Bronchial epithelial cell (primary cell): ENCODE measurements at places on chromosomes 11 and 22. TPM values are rescaled to one million over a fixed set of nuclear protein-coding genes. Genes with fewer than 3 reads are reported as not detected.

GRCh38 chr11:121649798-121650197 is 197.0 kb upstream of the SORL1-AS1 start:
- DNase-seq = no peak

The NAALADL1 gene
- 16.6 and 22.7 TPM in 2 replicates for total RNA-seq

GRCh38 chr11:120801801-120802689 is 221.9 kb upstream of the TBCEL start:
- DNase-seq = peak; percentile 48

DNA sequence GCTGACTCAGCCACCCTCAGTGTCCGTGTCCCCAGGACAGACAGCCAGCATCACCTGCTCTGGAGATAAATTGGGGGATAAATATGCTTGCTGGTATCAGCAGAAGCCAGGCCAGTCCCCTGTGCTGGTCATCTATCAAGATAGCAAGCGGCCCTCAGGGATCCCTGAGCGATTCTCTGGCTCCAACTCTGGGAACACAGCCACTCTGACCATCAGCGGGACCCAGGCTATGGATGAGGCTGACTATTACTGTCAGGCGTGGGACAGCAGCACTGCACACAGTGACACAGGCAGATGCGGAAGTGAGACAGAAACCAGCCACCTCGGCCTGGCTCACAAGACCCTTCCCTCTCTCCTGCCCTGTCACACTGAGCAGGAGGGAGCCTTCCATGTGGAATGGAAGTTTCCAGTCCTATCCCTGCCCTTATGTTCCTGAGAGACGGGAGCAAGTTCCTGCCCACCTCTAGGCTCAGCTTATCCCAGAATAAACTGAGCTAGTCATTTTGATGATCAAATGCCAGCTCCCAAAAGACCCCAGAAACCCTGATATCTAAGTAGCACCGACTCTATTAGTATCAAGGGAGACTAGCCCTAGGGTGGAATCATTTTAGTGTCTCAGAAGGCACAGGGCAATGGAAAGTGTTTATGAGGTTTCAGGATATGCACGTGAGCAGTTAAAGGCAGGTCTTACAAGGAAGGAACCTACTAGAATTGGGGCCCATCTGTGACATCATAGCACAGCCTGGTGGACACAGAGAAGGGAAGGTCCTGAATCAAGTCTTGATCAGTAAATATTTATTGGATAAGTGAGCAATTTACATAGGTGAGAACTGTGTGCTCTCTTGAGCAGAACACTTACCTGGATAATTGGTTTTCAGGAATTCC is 6.3 kb upstream of the IGLL5 start:
- DNase-seq = no peak

GRCh38 chr22:33110562-33111163 is 52.5 kb upstream of the SYN3 start:
- DNase-seq = no peak
